Activated CD8-positive, alpha-beta memory T cell treated with anti-CD3 and anti-CD28 coated beads for 4 hours (primary cell): ENCODE measurements at places on chromosomes 6 and 20.

DNA sequence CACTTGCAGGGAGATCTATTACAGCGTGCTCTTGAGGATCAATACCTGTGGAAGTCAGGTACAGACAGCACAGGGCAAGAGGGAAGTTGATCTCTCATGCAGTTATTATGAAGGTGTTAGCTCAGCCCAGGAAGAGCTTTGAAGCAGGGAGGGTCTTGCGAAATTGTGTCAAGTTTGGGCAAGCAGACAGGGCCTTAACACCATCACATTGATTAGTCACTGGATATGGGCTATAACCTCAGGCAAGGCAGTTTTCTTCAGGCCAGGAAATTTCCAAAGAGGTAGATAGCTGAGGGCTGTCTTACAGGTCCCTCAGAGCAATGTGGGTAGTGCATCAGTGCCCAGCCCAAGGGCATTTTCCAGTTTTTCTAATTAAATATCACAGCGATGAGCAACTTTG lies 643.8 kb downstream of the DHX35 start:
- DNase-seq = no peak

- DNase-seq = no peak
These were observed 301.7 kb downstream of the FOXA2 start for GRCh38 chr20:22282696-22283095.

- DNase-seq = no peak
These were observed 133.8 kb downstream of the ANKRD60 start for GRCh38 chr20:58094698-58095097.

- DNase-seq = no peak
These were observed 47.8 kb downstream of the ELOVL5 start for GRCh38 chr6:53300656-53301551.

DNA sequence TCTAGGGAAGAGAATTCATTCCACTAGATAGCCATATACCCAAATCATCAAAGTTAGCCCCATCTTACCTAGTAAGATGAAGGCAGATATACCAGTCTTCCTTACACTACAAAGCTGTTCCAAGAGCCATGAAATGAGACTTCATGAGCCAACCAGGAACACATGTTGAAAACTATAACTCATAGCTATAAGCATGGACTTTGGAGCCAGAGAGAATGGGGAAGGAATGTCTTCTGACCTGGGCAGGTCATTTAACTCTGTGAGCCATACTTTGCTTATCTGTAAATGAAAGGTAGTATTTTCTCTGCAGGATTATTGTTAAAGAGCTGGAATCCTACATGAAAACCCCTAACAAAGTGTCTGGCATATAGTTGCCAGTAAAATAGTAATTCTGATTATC lies 27.3 kb downstream of the ADGRF5 start:
- no peak for DNase-seq

- no peak for DNase-seq
These were observed 6.6 kb downstream of the RNASET2 start for GRCh38 chr6:166949528-166950442.

- no peak for DNase-seq
These were observed 42.4 kb downstream of the PTCHD4 start for GRCh38 chr6:48068278-48069251.

DNA sequence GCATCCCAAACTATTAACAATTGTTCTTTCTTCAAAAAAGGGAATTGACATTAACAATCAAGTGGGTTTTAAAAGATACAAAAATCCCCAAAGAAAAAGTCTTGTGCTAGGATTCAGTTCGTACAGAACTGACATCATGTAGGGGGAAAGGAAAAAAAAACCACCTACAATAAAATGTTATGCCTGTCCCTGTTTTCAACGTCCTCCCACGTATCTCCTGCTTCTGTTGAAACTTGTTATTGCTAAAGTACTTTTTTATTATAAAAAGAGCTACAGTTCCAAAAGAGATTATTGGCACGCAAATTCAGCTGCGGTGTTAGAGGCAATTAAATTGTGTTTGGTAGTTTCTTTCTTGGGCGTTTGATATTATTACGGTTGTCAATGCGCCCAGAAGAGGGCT lies 102.8 kb upstream of the PHACTR1 start:
- no peak for DNase-seq

DNA sequence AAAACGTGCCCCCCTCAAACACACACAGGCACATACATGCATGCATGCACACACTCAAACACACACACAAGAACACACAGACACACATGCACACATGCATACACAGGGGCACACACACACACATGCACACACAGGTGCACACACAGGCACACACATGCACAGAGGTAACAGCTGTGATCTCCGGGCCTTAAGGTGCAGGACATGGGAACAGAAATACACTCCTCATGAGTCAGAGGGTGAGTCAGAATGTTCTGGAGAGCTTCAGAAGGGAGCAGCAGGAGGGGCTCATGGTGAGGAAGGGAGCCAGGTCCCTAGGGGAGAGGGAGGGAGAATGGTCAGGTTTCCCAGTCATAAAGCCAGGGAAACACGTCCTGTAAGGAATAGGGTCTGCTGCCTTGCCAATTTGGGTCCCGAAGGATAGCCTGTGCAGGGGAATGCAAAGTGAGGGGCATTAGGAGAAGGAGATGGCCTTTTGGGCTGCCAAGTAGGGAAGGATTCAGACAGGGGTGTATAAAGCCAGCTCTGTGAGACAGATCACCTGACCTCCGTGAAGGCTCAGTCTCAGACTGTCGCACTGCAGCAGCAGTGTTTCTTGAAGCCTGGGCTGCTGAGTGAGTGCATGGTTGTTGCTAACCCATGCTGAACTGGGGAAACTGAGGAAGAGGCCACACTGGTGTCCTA lies 123.9 kb downstream of the MAFB start:
- no peak for DNase-seq

- no peak for DNase-seq
These were observed 1.7 kb upstream of the HSD17B8 start for GRCh38 chr6:33202799-33203198.

DNA sequence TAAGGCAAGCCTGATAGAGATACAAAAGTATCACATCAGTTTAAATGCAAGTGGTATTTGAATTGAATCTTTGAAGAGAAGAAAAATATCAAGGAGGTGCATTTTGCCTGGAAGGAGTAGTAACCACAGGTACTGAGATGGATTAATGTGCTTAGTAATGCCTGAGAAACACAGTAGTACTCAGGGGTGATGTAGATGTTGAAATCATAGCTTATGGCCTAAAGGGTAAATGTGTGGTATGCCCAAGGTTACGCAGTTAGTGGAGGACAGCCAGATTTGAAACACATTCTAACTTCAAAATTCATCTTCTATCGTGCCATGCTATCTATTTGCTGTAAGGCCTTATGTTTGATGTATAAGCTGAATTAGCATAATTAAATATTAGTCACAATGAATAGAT lies 55.9 kb downstream of the STXBP5 start:
- no peak for DNase-seq

DNA sequence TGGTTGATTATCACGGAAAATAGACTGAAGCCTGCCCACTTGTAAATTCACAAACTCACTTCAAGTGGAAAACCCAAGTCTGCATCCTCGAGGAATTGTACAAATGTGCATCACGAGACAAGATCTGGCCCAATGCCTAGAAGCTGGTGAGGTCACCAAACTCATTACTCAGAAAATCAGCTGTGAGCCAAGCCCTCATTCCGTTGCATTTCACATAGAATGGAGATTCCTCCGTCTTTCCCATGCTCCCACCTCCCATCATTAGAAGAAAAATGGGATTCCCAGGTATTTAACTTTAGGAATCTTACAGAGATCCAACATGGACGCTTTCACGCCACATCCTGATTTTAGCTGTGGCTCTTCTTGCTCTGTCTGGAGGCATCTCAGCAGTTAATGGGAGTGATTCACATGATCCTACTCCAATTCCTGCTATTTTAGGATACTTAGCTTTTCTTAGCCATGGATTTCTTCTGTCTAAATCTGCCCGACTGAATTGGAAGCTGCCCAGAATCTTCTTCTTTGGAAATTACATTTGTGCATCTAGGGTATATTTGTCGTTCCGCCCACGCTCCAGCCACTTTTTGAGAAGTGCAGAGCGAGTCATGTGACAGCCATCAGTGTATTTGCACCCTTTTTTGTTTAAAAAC lies 68.7 kb upstream of the STMND1 start:
- DNase-seq = no peak

- no peak for DNase-seq
These were observed 68.5 kb upstream of the NFATC2 start for GRCh38 chr20:51610761-51611624.

GRCh38 chr20:45251884-45252560 lies 2.3 kb downstream of the SLPI start:
- DNase-seq = no peak

GRCh38 chr6:11815231-11815630 lies 36.6 kb upstream of the ADTRP start:
- DNase-seq = no peak

DNA sequence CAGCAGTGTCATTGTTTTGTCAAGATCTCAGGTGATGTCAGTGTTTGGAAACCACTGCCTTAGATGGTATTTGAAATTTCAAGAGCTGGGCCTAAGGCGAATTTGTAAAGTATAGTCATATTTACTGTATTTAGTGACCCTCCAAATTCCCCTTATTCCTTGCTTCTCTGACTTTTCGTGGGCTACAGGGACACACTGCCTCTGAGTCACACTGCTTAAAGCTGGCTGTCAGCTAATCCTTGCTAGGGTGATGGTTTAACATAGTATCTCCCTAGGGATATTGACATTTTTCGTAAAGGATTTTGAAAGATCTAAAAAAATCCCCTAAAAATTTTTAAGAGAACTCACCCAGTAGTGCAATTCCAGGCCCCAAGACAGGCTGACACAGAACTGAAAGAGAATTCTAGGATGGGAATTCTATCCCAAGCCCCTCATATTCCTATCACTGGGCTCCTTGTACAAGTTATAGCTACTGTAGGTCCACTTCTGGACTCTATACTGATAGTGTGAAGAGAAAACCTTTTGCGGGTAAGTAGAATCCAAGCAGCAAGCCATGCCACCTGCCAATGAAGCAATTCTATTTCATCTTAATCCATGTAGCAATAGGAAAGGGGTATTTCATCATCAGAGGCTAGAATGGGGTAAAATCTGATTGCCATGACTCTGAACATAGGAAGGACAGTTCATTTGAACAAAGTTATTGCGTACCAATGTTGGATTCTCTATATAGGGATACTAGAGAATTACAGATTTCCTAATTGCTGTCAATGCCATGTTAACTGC lies 4.3 kb downstream of the BMP6 start:
- DNase-seq = no peak

DNA sequence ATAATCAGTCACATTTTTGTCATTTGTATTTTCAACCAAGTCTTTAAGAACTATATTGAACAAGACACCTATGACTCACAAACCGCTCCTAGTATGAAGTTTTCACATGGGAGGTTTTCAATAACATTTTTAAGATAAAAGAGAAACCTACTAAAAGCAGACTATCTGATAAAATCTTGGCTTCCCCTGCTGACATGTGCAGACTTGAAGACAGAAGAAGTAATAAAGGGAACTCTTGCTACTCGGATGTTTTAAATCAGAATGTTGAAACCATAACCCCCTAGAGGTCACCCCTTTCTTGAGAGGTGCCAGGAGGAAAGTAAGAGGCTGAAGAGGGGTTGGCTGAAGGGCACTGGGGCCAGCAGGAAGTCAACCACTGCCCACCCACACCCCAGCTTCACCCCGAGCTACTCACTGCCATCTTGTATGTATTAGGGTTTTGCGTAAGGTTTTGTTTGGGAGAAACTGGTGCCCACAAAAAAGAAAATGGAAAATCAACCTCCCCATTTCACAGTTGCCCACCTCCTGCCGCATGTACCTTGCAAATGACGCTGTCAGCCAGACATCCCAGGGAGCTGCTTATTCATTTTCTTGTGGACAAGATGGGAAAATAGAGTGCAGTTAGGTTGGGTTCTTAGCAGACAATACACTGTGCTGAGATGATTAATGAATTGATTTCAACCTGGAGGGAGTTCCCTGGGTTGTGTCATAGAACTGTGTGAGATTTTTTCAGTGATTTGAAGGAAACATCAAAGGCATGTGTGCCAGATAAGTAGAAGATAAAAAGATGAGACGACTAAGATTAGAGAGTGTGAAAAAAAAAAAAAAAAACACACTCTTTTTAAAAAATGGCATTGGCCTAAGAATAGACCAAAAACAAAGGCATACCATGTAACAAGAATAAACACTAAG lies 83.2 kb upstream of the TAB2 start:
- DNase-seq = no peak

- DNase-seq = no peak
These were observed 19.1 kb upstream of the PRDM1 start for GRCh38 chr6:106066989-106067388.

DNA sequence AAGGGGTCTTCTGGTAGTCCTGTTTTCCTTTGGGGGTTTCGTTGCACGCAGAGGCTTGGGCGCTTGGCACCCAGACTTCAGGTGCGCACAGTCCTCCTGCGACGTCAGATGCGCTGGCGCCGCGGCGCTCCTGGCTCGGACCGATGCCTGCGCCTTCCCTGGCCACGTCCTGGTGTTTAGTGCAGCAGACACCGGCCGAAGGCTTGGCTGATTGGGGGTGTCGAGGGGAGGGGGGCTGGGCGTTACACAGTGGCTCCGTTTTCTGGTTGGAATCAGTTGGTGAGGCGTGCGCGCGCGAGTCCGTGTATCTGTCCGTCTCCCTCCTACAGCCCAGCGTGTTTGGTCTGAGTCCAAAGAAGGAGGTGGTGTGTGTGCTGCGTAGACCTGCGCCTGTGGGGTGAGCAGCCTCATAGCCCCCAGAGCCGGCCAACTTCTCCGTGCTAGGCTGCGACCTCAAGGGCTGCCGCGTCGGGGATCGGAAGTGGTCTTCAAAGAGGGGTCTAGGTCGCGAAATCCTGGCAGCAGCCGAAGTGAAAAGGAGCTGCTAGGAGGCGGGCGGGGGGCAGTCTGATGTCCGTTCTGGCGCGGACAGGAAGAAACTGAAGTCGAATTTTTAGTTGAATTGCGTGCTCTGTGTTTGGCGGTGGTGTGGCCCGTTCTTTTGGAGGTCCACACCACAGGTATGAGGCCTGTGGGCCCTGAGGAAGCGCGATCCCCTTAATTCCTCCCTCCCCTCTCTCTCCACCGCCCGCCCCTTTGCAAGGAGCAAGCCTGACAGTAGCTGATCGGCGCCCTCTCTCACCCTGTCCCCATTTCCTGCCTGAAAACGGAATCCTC lies 1.5 kb downstream of the SYNDIG1 start:
- no peak for DNase-seq

DNA sequence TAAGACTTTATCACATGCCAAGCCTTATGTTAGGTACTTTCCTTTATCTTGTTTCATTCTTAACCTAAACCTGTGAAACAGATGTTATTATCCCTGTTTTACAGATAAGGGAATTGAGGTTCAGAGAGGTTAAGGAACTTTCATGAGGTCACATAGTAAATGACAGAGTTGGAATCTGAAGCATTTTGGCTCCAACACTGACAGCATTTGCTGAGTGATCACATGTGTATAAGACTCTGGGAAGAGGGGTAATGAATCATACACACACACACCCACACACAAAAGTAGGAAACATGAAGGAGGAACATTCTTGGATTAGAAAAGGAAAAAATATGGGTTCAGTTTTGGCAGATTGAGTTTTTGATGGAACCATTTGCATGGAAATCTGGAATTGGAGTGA lies 212.5 kb downstream of the GJA1 start:
- no peak for DNase-seq
